ENCODE measurements at places on chromosomes 12 and 14.

DNA sequence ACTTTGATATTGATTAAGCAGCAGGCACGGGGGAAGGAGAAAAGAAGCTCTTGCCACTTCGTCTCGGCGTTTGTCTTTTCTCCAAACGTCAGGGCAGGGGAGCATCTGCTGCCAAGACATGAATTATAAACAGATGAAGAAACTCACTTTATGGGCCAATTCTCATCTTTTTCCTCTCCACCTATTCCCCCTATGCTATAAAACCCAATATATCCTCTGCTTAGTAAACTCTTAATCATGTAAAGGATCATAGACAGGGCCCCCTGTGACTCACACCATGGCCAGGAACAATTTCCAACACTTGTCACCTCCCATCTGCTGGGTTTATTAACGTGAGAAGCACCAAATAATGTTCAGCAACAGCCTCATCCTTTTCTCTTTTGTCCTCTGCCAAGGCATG is 1092.1 kb upstream of the TMEM132C start:
- no peak for DNase-seq

DNA sequence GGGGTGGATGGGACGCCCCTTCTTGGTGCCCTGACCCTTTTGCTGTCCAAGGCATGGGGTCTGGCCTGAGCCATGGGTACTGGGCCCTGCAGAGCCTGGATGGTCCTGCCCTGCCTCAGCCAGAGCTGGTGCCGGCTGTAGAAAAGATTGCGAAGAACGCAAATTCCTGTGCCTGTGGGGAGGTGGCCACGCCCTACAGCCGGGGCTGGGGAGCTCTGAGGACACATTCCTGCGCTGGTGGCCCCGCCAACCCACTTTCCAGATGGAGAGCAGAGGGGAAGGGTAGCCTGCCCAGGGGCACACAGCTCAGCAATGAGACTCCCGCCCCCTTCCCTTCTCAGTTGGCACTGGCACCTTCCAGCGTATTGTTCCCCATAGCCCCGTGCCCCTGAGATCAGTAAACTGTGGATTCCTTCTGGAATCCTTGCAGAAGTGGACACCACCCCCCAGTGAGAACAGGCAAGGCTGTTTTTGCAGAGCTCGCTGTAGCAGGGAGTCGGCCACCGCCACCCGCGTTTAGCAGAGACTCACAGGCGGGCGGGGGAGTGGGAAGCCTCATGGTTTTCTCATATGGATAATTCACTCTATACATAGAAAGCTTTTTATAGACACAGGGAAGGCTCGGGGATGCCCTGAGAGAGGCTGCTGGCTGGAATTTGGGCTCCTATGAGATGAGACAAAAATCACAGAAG is 8.6 kb downstream of the INF2 start:
- DNase-seq, result no peak

DNA sequence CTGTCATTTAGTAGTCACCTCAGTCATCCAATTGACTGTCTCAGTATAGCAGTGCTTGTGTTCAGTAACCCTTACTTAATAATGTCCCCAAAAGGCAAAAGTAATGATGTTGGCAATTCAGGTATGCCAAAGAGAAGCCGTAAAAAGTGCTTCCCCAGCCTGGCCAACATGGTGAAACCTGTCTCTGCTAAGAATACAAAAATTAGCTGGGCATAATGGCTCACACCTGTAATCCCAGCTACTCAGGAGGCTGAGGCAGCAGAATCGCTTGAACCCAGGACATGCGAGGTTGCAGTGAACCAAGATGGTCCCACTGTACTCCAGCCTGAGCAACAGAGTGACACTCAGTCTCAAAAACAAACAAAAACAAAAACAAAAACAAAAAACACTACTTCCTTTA is 33.6 kb downstream of the SENP1 start:
- DNase-seq, result no peak

DNA sequence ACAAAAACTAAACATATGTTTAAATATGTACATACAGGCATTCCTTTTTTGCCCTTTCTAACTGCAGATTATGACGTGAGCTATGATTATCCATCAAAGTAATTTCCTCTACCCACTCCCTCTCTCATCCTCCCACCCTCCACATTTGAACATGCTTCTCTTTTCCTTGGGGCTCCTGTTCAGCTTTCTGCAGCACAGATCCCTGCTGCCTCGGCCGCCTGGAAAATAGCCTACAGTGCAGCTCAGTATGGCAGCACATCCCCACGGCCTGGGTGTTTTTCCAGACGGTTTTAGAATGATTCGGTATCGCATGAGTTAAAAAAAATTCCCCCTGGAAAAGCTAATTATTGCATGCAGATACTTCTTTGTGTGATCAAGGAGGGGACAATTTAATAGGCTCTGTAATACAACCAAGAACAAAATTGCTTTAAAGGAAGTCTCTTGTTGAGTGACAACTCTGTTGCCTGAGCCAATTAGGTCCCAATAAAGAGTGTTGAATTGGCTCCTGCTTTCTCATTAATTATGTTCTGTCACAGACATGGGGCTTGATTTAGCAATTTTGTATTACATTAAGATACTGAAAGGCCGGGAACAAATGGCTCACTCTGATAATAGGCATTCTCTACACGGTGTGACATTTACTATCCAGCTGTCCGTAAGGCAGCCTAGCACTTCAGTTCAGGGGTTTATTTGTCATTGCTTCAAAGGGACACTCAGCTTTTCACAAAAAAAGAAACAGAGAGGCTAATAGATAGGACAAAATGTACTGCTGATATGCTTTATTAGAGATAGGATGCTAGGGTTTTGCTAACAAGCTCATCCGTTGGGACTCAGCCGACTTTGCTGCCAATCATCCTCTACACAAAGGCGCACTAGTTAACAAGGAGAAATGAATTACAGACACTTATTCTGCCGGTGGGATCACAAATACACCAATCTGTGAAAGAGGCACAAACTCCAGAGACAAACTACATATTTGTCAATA is 285.8 kb upstream of the G2E3 start:
- no peak for DNase-seq

DNA sequence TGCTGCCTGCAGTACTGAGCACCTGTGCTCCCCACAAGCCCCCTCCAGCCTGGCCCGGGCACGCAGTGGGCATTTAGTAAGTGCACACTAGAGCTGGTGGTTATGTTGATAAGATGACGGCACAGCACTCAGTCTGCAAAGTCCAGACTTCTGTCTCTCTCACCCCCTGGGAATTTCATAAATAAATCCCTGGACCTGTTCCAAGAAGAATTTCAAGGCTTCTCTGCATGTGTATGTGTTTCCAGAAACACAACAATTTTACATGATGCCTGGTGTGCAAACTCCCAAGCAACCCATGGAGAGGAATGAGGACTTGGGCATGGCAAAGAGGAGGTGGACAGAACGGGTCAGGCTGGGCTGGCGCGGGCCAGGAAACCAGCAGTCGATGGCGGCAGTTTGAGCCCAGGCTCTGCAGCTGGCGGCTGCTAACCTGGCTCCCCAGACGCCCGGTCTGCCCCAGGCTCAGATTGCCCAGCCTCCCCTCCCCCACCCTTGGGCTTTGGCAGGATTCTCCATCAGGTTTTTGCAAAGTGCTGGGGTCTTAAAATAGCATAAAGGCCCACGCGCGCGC is 10.4 kb upstream of the ACVR1B start:
- DNase-seq, result no peak

DNA sequence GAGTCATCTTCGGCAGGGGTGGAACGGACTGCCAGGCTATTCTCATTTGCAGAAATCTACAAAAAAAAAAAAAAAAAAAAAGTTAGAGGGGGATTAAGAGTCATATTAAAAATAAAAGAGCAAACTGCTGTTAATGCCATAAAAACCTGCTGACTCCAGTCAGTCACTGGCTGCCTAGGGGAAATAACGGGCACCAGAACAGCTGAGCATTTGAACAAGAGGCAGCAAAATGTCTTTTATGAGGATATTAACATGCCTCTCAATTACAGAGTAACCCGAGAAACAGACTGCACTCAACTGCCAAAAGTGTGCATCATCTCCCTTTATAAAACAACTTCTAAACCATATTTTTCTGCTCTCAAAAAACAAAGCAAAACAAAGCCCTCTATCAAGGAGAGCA is 28.7 kb upstream of the CERS5 start:
- no peak for DNase-seq

GRCh38 chr12:74393272-74393671 is 144.4 kb upstream of the ATXN7L3B start:
- DNase-seq, result no peak

DNA sequence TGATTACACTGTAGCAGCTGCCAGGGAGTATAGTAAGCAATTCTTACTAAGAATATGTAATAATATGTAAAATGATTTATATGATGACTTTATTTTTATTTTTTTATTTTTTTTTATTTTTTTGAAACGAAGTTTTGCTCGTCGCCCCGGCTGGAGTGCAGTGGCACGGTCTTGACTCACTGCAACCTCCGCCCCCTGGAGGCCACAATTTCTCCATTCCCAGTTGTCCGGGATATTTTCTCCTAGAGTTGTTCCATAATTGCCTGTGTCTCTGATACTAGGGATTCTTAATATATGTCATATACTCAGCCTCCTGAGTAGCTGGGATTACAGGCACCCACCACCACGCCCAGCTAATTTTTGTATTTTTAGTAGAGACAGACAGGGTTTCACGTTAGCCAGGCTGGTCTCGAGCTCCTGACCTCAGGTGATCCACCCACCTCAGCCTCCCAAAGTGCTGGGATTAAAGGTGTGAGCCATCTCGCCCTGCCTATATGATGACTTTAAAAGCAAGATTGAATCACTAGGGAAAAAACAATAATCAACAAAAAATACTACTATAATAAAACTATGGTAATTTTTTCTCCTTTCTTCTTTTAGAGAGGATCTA is 12.2 kb upstream of the ITPR2 start:
- peak; percentile 18 for DNase-seq

- no peak for DNase-seq
Observed at GRCh38 chr14:24264298-24264697, 1.3 kb upstream of the TGM1 start.

- no peak for DNase-seq
Observed at GRCh38 chr14:71591929-71592328, 340.3 kb upstream of the RGS6 start.
